CD4-positive, alpha-beta T cell (primary cell): ENCODE measurements at places on chromosomes 3 and 15.

GRCh38 chr3:57043518-57043917 is 16.9 kb upstream of the SPATA12 start:
- DNase-seq: no peak

DNA sequence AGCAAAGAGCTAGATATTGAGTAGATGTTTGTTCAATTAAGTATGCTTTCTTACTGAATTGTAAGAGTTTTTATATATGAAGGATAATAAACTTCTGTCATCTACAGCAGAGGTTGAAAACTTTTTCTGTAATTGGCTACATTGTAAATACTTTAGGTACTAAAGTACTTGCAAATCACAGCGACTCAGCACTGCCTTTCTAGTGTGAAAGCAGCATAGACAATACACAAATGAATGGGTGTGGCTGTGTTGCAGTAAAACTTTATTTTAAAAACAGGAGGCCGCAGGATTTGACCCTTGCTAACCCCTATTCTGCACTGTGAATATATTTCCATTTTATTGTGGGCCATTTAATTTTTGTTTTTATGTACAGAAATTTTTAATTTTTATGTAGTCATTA is 104.3 kb upstream of the TMC3 start:
- no peak for DNase-seq

DNA sequence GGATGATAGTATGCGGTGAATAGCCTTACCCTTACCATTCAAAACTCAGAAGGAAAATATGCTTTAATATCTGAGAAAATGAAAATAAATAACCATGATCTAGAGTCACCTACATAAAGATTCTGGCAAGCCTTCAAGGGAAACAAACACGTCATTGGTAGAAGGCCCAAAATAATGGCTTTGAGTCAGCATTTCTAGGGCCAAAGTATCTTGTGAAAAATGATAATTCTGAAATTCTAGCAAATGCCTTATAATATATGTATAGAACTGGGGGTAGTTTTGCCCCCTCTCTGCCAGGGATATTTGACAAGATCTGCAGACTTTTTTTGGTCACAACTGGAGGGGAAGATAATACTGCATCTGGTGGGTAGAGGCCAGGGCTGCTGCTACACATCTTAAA is 15.4 kb downstream of the PLSCR1 start:
- no peak for DNase-seq

- DNase-seq: no peak
These were observed 118.0 kb downstream of the GSK3B start for GRCh38 chr3:119976214-119976613.

DNA sequence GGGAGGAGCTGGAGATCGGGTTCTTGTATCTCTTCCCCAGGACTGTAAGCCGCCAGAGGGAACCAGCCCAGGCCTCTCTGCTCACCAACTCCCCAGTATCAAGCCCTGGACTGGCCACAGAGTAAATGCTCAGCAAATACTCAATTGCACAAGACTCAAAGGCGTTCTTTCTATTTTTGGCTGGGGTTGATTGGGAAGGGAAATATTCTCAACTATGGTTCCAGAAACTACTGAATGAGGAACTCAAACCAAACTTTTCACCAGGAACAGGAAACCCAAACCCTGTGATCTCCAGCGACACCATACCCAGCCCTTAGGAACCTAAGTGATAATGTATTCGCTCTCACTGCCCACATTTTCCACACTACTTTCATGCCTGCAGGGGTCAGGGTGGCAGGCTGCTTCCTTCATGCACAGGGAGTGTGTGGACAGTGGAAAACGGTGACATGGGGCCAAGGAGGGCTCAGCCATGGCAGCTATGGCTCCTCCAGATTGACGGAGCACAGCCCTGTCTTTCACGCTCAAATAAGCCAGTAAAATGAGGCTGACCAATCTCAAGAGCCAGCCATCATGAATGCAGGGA is 124.7 kb upstream of the RAD18 start:
- DNase-seq: no peak

DNA sequence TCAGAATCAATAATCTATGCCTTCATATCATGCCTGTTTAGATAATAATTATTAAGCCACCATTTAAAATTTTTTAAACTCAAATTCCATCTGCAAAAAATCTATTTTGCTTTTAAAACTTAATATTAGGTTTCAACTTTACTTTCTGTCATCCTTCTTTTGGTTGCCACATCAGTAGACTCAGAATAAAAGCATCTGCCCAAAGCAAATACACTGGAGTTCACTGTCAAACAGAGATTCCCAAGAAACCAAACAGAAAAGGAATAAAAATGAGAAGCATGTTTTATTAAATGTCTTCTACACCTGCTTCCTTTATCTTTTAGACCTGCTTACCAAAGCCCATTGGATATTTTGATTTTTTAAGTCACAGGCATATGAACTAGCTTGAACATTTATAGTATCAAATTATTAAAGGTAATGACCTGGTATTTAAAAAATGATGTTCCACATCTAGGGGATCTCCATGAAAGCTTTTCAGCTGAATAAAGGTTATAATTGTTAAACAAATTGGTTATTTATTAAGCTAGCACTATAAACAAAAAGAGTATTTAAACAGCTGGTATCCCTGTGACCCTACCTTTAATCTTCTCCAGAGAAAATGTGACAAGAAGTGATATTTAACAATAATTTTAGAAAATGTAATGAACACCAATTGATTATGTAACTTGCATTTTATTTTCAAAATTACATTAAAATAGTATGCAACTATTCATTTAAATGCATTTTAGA is 62.5 kb downstream of the ALCAM start:
- DNase-seq: no peak

GRCh38 chr3:12773030-12773709 is 14.1 kb upstream of the TMEM40 start:
- no peak for DNase-seq

DNA sequence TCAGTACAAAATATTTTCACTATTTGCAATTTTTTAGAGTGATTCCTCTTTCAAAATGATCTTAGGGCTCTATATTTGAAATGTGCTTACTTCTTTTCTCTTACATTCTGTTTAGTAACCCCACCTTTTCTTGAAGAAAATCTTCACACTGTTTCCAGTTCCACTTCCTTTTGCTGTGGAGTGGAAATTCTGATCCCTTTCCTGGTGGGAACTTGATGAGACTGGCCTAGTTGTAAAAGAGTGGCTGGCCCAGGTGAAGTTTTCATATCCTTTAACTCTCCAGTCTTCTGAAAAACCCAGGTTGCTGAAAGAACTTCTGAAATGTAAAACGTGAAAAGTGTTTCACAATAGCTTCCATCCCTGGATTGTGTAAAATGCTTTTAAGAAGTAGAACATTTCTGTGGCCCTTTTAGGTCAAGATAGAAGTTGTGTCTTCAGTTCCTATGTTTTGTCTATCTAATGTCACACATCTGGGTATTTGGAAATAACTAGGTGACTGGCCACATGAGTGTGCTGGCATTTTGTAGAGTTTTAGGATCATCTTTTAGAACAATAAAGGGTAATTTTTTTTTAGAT is 84.8 kb upstream of the LRIG1 start:
- DNase-seq: no peak

- DNase-seq: no peak
These were observed 460.6 kb upstream of the NR2F2 start for GRCh38 chr15:95869920-95870319.

DNA sequence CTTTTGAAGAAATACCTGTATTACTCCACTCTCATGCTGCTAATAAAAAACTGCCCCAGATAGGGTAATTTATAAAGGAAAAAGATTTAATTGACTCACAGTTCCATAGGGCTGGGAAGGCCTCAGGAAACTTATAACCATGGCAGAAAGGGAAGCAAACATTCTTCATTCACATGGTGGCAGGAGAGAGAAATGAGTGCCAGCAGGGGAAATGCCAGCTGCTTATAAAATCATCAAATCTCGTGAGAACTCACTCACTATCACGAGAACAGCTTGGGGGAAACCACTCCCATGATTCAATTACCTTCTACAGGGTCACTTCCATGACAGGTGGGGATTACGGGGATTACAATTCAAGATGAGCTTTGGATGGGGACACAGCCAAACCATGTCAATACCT is 18.7 kb downstream of the MFSD1 start:
- no peak for DNase-seq

- DNase-seq: no peak
These were observed 116.2 kb upstream of the ABHD17C start for GRCh38 chr15:80578871-80579270.

DNA sequence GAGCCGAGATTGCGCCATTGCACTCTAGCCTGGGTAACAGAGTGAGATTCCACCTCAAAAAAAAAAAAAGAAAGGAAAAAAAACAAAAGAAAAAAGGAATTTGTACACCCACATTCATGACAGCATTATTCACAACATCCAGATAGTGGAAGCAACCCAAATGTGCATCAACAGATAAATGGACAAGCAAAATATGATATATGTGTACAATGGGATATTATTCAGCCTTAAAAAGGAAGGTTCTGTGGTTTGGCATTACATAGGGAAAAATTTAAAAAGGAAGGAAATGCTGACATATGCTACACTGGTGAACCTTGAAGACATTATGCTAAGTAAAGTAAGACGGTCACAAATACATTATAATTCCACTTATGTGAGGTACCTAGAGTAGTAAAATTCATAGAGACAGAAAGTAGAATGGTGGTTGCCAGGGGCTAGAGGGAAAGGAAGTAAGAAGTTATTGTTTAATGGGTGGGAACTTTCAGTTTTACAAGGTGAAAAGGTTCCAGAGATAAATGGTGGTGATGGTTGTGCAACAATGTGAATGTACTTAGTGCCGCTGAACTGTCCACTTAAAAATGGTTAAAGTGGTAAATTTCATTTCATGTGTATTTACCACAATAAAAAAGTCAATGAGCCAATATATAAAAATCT is 118.5 kb downstream of the MYLK start:
- DNase-seq: no peak

- DNase-seq: no peak
These were observed 136.9 kb downstream of the PCCB start for GRCh38 chr3:136387031-136387430.
